ENCODE measurements at places on chromosomes 5 and 9.

DNA sequence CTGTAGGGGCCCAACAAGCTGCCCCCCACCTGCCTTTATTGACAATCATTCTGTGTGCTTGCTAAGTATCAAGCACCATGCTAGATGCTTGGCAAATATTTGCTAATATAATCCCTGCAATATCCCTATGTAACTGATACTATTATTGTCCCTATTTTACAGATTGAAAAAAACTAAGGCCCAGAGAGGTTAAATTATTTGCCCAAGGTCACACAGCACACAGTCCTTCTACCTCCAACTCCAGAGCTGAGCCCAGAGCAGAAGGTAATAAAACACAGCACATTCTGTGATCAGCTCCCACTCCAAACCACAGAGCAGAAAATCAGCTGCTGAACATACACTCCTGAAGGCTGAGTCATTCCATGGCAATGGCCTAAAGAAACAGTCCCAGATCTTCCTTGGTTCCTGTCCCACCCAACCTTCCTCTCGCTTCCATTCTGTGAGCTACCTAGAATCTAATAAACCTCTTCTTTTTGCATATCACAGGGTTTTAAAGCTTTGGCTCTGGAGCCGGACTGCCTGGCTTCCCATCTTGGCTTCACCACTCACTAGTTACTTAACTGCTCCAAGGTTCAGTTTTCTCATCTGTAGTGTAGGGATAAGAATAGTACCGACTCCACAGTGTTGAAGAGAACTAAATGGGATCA lies 66.7 kb upstream of the ADRA1B start:
- no peak for DNase-seq

DNA sequence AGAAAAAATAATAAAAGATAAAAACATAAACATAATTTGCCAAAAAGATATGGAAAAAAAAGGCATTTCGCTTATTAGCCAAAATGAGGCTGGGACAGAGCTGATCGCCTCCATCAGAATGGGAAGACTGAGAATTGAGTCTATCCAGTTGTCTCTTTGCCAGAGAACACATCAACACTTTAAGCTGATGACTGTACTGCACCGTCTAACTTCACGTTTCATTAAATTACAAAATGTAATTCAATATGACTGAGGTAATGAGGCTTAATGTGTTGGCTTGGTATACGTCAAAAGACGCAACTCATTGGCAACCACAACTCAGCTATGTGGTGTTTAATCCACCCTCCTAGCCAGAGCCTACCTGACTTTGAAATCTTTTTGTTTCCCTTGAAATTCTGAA lies 462.7 kb upstream of the CD180 start:
- DNase-seq: no peak

DNA sequence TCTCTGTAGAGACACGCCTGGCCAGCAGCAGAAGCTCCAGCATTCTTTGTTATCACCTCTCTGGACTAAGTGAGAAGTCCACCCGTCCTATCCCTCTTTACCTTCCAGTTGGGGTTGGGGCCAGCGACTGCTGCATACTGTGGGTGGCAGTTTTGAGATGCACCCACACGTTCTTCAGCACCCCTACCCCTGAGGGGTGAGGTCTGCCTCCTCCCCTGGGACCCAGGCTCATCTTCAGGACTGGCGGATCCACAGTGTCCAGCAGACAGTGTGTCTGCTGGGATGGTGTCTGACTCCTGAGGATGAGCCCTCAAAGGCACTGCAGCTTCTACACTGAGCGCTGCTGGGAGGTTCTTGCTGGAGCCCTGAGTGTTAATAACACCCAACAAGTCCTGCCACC lies 78.8 kb downstream of the GADD45G start:
- no peak for DNase-seq

DNA sequence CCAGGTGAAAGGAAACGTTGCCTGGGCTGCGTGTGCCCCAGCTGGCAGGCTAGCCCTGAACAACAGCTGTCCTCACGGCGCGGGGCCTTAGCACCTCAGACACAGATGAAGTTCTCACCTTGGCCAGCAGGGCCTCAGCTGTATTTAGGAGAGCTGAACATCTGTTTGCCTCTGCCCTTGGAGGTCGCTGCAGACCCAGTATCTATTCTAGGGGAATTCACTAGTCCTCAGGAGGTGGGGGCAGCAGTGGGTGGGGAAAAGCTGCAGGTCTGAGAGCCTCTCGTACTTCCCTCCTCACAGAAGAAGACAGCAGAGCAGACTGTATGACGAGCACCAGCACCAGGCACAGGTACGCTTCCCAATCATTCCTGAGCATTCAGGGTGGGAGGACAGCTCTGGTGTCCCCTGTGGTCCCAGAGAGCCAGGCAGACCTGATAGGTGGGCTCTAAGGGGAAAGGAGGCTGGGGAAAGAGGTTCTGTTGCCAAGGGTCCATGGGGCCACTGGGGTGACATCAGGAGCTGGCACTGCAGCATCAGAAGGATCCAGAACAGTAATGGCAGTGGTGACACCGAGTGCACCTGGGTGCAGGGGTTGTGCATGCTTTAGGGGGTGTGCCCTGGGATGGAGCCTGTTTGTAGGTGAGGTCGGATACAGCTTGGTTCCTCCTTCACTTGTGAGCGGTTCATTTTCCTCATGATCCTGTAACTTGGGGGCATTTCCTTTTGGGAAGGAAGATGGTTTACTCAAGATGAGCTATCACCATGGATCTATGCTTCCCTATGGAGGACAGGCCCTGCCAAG lies 13.8 kb downstream of the CD74 start:
- peak; percentile 28 for DNase-seq

DNA sequence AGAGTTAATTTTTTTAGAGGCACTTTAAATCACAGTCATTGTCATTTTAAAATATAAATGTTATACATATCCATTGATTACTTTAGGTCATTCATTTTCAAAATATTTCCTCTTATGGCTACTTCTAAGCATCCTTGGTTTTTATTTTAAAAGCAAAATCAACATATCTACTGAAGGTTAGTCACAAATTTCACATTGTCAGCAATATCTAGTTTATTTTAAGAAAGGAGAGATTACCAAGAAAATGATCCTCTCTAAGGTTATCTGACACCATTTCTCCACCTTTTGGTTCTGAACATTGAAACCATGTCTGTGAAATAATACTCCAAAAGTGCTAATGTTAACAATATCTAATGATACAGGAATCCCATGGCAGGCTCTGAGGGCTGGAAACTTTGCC lies 24.5 kb downstream of the SEMA6A start:
- no peak for DNase-seq
